ENCODE measurements at places on chromosomes 3 and 15.

DNA sequence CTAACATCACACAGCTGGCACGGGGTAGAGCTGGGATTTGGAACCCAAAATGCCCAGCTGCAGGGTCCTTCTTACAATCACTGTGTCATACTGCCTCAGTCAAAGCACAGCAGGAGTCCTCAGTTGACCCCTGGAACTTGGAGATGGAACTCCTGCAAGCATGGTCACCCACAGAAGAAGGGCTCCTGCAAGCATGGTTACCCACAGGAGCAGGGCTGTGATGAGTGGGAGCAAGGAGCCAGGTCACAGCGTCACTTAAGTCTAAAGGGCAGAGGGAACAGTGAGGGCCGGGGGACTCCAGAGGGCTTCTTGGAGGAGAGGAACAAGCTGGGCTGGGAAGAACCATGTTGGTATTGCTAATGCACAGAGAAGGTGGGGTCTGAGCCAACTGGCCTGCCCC lies 24.9 kb downstream of the CCDC33 start:
- no peak for DNase-seq

GRCh38 chr3:64184621-64185020 lies 40.6 kb downstream of the PRICKLE2 start:
- no peak for DNase-seq

GRCh38 chr3:55724821-55725220 lies 237.7 kb upstream of the WNT5A start:
- DNase-seq = no peak

DNA sequence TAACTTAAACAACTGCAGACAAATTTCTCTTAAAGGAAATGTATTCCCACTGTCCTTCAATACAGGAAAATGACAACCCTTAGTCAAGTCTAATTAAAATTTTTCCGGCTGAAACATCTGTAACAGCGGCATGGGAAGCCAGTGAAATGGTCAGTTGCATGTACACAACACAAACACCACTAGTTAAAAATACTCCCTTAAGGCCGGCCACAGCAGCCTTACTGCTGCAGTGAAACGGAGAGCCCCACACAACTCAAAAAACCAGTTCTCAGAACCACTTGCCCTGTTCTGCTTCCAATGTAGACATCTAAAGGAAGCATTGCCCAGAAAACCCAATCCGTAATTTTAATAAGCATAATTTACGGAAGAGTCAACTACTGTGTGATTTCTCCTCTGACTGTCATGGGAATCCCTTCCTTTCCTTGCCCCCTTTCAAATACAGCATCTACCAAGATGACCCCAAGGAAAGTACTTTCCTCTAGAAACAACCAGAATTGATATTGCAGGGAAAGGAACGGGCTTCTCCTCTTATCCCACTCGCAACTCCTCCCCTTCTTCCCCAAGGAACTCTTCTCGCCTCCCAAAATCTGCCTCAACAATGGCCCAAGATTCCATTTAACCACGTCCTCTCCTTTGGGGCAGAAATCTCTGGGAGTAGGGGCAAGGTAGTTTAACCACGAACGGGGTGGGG lies 1.6 kb downstream of the FBN1 start:
- no peak for DNase-seq

GRCh38 chr3:64932016-64932518 lies 244.3 kb upstream of the ADAMTS9 start:
- no peak for DNase-seq

DNA sequence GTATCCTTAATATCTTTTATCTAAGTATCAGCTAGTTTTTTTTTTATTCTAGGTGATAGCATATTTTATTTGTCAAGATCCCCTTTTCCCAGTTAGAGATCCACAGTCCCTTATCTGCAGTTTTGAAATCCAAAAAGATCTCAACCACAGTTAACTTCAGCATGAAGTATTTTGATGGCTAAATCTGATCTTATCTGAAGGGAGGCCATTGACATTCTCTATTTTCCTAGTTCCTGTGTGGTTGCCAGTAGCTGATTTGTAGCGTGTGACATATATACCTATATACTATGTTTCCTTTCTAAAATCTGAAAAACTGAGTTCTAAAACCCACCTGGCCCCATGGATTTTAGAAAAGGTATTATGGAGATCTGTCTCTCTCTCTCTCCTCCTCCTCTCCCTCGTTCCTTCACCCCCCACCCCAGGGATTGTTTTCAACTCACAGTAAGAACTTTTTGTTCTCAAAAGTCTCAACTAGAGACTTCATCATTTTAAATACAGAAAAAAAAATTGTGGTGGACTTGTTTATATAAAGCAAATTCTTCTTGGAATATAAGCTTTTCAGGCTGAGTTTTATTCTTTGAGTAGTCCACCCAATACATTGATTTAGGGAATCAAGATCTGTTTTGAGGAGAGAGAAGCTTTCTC lies 12.3 kb downstream of the TCF12 start:
- no peak for DNase-seq

DNA sequence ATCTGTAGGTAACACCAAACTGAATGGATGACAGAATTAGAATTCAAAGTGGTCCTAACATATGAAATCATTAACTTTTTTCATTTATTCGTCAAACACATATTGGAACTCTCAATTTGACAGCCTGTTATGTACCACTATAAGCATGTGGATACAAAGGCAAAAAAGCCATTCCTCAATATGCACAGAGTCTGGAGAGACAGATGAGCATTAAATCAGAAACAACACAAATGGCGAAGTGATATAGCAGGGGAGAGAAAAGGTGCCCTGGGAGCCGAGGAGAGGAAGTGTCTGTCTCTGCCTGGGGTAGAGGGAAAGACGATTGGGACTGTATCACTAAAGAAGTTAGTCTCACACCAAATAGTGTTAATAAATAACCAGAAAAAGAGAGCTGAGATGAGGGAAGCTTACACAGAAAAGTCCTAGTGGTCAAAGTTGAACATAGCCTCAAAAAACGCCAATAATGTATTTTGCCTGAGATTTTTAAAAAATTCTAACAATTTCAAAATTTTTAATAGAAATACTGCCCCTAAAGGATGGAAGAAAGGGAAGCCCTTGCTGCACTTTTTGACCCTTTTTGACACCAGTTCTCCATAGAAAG lies 417.5 kb downstream of the TUSC7 start:
- no peak for DNase-seq

DNA sequence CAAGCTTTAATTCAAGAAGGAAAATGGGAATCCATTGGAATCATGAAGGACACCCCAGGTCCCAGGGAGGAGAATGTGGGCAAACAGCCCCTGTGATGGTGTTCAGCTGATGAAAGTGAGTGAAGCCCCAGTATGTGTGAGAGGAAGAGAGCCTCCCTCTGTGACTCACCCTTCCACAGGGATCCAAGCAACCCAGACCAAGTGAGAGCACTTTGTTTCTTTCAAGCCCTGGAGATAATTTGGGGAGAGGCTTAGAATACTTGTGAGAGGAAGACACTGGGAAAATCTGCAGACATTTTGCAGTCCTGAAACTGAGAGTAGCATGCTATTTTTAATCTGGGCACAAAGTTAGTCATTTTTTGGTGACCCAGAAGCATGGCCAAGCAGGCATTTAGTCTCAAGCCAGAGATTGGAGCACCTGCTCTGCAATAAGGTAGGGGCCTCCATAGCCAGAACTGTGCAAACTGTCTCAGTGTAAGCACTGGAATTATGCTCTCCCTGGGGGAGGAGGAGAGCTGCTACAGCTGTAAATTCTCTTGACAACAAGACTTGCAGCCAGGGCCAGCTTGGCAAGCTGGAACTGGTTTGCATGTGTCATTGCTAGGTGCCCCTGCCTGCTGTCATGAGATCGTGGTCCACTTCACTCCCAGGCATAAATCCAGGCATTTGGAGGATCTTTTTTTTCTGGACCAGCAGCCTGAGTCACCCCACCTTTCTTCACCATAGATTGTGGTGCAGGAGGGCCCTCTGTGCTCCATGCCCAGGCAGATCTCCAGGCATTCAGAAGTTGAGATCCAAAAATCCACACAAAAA lies 537.8 kb upstream of the DPPA4 start:
- no peak for DNase-seq

DNA sequence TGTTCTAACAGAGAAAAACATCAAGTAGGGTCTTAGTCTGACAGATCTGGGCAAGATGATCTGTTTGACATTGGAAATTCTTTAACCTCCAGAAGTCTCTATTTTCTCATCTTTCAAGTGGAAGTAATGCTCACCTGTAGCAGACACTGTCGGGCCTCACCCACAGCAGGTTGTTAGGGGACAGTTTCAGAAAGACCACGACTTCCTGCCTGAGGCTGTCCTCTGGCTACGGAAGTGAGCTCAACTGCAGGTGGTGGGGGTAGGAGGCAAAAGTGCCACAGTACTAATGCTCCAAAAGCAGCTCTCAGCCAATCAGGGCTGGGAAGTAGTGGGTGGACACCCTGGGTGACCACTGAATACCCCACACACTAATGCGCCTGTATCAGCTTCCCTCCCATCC lies 111.4 kb upstream of the TOPAZ1 start:
- DNase-seq = no peak

DNA sequence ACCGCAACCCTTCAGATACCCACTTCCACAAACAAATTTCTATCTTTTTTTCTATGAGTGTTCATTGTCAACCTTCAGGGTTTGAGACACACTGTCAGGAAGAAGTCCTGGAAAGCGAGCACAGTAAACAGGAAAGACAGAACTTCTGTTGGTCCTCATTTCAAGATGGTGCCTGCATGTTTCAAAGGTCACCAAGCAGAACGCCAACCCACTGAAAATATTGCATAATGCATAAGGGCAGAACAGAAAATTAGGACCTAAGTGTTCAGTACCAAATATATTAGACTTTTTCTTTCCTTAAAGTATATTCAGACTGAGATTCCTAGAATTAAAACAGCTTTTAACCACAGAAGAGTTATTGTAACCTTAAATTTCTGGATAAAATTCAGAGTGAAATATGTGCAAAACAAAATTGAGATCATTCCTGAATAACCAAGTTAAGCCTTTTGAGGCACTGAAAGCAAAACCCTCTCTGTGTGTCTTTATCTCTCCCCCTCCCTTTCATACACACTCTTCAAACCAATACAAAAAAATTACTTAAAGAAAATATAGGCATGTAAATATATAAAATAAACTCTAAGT lies 387.8 kb upstream of the THBS1 start:
- no peak for DNase-seq

DNA sequence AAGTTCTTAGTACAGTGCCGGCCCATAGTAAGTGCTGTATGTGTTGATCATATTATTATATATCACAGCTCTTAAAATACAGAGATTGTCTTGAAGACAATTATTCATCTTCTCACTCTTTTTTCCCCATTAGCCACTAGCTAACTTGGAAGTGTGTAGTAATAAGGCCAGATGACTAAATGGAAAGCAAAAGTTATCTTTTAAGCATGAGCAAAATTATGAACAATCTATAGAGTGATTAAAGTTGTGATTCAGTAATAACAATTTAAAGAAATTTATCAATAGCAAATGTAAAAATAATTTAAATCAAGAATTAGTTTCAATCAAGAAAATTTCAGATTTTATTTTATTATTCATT lies 630.9 kb upstream of the TBL1XR1 start:
- no peak for DNase-seq

- DNase-seq = no peak
These were observed 263 bp upstream of the UTS2B start for GRCh38 chr3:191330530-191331048.

DNA sequence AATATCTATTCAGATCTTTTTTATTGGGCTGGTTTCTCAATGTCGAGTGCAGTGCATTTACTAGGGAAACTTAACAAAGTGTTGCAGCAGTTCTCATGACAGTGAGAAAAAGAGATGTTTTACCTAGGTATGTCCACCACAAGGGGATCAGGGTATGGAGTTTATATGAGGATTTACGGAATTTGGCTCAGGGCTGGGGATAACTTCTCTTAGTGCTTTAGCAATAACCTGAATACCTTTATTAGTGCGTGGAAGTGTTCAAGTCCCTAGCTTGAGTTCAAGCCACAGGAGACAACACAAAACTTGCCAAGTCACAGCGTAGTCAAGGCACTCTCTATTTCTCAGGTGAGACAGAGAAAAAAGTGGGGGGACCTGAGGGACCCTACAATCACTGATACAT lies 3.9 kb upstream of the CCR3 start:
- no peak for DNase-seq

GRCh38 chr3:45906681-45907407 lies 20.5 kb downstream of the CCR9 start:
- no peak for DNase-seq

DNA sequence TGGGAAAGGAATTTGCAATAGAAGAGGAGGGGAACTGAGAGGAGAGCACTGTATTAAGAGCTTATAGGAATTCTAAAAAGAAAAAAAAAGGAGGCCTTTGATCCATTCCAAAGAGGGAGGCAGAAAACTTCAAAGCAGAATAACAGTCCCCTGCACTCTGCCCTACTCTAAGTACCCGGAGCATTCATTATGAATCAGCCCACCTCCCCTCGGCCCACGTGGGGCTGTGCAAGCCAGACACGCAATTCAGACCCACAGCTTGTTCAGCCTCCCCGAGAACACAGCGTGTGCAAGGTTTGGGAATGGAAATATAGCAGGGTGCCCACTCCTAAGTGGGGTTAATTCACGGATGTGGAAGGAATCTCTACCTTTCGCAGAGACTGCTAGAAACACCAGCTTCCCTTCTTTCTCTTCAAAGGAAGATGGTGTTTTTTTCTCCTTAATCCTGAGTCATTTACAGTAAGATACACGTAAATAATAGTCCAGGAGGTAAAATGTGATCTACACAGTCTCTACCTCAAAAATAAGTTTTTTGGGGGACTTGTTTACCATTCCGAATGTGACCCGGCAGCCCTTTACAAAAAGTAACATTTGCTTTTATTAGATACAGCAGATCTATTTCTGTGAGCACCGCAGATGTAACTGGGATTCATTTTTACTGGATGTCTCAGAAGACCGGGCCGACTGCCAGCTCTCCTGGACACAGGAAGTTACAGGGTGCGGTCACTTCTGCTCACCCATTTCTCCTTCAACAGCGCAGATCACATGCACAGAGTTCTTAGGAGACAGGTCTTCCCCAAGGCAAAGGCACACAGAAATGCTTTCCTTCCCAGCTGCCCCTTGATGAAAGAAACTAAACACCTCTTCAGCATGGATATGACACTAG lies 768.5 kb upstream of the CFAP20DC start:
- no peak for DNase-seq

DNA sequence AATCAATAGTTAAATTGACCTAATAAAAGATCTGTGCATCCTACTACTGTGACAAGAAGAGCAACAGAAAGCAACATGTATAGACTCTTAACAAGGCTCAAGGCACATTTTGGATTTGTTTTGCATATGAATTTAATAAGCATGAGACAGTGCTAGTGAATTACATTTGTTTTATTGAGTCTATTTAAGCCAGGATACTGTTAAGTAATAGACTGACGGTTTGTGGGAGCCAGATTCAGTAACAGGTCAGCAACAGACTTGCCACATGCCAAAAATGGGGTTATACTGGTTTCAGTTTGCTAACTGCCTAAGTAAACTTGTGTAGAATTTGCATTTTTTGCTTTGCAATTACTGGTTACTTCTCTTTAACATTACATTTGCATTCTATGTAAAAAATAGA lies 54.0 kb downstream of the MBNL1 start:
- no peak for DNase-seq

DNA sequence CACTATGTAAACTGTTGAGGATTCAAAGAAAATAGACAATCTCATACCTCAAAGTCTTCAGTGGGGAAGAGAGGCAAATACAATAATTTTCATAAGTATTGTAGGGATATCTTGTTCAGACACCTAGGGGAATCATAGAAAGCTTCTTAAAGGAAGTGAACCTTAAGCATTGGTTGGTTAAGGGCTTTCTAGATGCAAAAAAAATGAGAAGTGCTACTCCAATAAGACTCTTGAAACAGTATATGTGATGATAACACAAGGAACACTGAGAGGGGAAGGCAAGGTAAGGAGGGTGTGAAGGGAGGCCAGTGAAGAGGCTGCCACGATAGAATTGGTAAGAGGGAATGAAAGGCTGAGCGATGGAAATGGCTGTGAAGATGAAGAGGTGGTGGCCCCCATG lies 104.1 kb downstream of the TPRG1 start:
- no peak for DNase-seq

- DNase-seq = no peak
These were observed 79.6 kb downstream of the PPP2R3A start for GRCh38 chr3:136044980-136045745.
